Activated CD4-positive, alpha-beta T cell treated with anti-CD3 and anti-CD28 coated beads for 24 hours (primary cell): ENCODE measurements at places on chromosomes 3 and 15.

- no peak for DNase-seq
Measured at GRCh38 chr15:31523655-31524049, 197.0 kb downstream of the KLF13 start.

DNA sequence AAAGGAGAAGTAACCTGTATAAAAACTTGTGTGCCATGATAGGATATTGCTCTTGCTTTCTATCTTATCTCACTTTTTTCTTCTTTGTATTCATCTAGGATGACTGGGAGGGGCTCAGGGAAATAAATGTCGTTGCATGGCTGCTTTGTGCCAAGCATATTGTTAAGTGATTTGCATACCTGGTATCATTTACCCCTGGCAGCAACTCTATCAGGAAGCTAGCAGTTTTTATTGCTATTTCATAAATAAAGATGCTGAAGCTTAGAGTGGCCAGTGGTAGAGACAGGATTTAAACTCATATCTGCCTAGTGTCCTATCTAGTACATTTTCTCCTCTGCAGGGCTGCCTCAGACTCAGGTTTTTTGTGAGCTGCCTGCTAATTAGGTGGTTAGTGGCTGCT is 253.3 kb downstream of the PTPRG start:
- no peak for DNase-seq

GRCh38 chr3:63931290-63931689 is 19.1 kb upstream of the SCAANT1 start:
- DNase-seq = no peak

- DNase-seq = no peak
Measured at GRCh38 chr3:78832785-78833204, 935.0 kb downstream of the ROBO1 start.

- no peak for DNase-seq
Measured at GRCh38 chr3:100775669-100776068, 66.4 kb downstream of the TFG start.

GRCh38 chr15:95987886-95988573 is 342.5 kb upstream of the NR2F2 start:
- no peak for DNase-seq

DNA sequence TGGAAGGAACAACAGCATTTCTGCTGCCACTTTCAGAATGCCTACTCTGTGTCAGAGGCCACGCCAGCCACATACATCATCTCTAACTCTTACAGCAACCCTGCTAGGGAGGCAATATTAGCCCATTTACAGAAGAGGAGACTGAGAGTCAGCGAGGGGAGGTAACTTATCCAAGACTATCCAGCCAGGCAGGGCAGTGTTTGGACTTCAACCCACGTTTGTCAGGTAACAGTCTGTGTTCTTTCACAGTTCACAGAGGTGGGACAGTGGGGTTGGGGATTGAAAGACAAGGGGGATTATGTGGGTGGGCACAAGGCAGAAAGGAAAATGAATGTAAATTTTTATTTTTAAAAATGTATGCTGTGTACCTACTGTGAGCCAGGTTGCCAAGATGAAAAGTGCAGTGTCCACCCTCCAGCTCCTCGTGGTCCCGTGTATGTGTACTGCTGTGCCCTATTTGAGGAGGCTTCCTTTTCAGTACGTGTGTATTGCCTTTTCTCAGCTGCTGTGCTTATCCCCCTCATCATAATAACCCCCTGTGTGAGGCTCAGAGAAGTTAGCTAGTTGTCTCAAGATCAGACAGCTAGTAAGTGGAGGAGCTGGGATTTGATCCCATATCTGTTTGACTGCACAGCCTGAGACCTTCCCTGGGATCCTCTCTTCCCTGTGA is 16.5 kb upstream of the ATP2B2 start:
- DNase-seq = no peak

- no peak for DNase-seq
Measured at GRCh38 chr3:189947948-189948723, 172.6 kb downstream of the P3H2 start.
